ENCODE measurements at places on chromosomes 6 and 20.

GRCh38 chr6:3841066-3841454 is 8.1 kb upstream of the FAM50B start:
- no peak for DNase-seq

DNA sequence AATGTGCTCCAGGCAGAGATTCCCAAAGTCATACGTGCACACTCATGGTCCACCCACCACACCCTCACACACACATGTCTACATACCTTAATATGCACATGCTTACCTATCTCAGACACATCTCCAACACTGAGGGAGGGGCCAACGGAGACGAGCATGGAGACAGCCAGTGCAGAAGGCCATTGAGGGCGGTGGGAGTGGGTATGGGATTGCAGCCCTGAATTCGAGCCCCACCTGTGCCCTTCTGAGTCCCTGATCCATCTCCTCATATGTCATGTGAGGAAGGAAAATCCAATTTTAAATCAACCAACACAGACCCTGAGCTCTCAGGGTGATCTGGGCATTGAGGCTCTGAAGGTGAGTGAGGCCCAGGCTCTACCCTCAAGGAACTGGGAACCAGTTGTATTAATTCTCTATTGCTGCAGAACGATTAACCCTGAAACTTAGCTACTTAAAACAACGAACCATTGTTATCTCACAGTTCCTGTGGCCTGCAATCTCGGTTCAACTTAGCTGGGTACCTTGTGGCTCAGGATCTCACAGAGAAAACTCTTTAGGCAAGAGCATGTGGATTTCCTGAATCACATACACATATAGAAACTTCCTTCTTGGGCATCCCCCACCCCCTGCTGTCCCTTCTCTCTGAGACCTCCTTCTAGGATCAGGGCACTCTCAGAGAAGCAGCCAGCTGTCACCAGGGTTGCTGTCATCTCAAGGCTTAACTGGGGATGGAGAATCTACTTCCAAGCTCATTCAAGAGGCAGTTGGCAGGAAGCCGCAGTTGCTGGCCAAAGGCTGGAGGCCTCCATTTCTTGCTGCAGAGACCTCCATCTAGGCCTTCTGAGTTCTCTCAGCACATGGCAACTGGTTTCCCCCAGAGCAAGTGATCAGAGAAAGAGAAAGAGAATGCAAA is 28.3 kb downstream of the GLP1R start:
- no peak for DNase-seq

DNA sequence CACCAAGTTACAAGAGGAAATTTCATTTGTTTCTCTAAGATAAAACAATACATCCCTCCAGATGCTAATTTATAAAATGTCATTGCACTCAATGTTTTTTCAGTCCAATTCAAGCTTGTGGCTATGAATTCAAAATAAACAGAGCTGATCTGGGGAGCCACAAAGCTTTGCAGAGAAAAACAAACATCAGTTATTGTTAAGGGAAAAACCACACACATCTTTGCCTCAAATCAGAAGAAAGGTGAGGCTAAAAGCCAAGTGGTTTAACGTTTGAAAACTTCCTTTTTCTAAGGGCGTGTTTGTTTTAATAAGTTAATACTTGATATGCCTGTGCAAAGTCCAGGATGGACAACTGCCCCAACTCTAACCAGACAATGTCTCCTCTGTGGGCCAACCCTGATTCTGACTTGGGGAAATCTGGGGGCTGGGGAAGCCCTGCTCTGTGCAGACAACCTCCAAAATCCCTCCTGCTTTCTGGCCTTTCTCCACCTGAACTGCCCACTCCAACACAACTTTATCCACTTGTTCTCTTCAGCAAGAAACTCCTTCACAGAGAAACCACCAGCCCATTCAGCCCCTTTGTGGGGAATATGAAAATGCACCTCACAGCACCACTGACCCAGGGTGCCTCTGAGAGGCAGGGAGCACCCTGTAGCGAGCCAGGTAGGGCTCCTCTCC is 44.6 kb upstream of the NT5E start:
- no peak for DNase-seq

DNA sequence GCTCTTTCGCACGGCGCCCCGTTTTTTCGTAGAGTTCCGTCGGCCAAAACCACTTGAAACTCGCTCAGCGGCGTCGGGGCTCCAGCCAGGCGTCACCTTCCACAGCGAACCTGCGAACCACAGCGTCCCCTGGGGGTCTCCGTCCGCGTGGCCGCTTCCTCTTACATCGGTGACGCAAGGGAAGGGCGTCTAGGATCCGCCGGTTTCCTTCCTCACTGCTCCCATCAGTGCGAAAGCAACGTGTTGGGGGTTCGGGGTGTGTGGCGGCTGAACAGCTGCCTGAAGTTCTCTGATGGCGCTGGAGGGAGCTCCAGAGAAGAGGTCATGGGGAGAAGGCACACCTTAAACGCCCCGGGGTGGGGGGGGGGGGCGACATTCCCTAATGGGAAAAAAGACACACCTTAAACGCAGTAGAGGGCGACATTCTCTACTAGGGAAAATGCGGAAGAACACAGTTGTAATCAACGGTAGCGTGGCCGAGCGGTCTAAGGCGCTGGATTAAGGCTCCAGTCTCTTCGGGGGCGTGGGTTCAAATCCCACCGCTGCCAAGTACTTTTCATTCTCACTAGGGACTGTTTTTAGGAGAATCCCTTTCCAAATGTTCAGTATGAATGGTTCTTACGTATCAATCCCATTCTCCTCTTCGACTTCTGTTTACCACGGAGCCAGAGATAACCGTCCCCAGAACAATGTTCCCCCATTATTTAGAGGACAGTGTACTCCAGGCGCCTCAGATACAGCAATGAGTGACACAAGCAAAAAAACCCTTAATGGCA is 16.4 kb downstream of the ZNF311 start:
- peak; percentile 85 for DNase-seq

- DNase-seq, result peak; percentile 56
Observed at GRCh38 chr6:35146453-35146852, 5.3 kb upstream of the TCP11 start.
